ENCODE measurements at places on chromosomes 12 and 14.
A peak's percentile ranks its signal among the peaks of the same experiment; 100 is the strongest.

DNA sequence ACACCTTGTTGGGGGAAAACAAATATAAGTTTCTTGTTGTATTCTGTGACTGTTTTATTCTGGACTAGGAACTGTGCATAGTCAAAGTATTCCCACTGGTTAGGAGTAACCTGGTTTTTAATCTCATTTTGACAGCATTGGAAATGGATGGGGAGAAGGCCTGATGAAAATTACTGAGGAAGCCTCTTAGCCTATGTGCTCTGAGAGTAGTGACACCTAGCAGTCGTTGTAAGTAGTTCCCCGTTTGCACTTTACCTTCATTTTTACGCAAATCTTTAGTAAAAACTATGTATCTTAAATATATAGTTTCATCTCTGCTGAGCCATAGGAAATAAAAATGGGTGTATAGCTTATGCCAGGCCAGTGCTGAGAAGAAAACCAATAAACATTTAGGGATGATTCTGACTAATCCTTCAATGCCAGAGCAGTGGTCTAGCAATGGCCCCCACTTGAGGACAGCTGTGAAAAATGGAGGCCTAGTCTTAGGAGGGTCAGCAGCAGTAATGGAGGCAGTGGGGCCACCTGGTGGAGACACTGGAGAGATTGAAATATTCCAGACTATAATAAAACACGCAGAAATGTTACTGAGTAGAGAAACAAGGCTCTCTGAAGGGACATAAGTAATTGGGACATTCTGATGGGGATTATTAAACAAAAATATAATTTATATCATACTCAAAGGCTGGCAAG, 133.2 kb upstream of the NOVA1 start:
- no peak for DNase-seq

- DNase-seq: no peak
Observed at GRCh38 chr14:62694075-62694474, 351.2 kb downstream of the KCNH5 start.

- DNase-seq: no peak
Observed at GRCh38 chr12:112557951-112558630, 139.3 kb downstream of the PTPN11 start.

- no peak for DNase-seq
Observed at GRCh38 chr12:67925077-67925476, 64.2 kb upstream of the IFNG-AS1 start.

DNA sequence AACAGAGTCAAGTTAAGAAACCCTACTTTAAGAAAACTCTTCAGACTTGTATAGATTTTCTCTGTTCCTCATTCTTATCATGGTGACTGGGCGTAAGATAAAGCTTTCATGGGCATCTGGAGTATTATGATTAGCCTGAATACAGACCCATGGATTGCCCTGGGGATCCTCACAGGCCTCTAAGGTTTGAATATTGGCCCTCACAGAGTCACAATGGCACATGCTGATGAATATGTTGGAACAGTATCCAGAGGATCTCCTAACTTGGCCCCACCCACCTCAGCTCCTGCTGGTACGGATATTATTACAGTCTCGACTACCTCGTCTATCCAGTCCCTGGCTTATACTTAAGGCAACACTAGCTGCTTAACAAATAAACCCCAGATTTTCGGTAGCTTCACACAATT, 8.1 kb downstream of the OSBPL8 start:
- no peak for DNase-seq

DNA sequence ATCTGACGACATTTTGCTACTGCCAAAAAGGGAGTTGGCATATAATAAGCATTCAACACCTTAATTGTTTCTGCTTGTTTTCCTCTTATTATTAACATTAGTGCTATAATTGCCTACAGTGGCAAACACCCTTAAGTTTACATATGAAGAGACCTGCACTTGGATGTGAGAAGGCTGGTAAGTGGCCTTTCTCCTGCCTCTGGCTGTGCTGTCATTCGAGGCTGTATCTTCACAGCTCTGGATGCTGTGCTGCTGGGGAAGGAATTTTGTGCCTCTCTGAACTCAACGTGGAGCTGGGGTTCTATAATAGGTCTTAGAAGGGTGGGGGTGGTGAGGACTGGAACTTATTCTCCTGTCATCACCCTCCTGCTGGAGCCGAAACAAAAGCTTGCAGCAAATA, 385.9 kb downstream of the EMP1 start:
- DNase-seq: no peak

GRCh38 chr14:103576371-103577024, 13.7 kb downstream of the COA8 start:
- peak; percentile 99 for DNase-seq

GRCh38 chr12:119735079-119735478, 67.1 kb downstream of the PRKAB1 start:
- no peak for DNase-seq

DNA sequence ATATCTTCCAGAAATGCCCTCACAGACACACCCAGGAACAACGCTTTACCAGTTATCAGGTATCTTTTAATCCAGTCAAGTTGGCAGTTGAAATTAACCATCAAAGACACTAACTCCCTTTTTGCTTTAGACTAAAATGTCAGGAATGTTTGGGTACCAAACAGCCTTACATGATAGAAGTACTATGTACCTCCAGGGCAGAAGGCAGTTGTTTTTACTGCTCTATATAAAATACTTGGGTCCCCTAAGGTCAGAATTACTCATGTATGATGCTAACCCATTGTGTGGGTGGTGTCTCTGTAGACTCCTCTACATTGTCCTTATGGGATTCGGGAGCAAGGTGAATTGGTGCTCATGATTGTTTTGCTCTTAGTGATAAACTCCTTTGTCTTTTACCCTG, 492.5 kb upstream of the FLRT2 start:
- no peak for DNase-seq

- DNase-seq: no peak
Observed at GRCh38 chr14:34592623-34593022, 37.3 kb downstream of the SNX6 start.

- peak; percentile 26 for DNase-seq
Observed at GRCh38 chr14:93005135-93005813, 82.3 kb downstream of the CHGA start.

- no peak for DNase-seq
Observed at GRCh38 chr12:70640901-70641300, 3.7 kb upstream of the PTPRB start.

DNA sequence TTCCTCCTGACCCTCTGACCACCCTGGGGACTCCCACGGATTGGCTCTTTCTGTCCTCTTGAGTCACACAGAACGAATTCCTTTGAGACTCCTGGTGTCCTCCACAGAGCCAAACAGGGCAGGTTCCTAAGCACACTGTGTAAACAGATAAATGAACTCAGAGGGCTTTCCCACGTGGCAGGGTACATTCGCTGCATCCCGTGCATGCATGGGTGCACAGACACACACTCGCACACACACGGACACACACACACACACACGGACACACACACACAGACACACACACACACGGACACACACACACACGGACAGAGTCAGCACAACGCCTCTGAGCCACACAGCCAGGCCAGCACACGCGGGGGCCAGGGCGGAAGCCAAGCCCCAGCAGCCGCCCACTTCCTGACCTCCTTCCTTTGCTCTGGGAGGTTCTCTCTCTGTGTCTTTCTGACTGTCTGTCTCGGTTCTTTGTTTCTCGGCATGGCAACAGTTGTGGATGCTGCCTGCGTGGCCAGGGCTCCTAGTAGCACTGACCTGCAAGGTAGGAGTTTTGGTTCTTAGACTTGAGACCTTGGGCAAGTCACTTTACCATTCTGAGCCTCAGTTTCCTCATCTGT, 706 bp downstream of the CRACR2A start:
- DNase-seq: no peak

DNA sequence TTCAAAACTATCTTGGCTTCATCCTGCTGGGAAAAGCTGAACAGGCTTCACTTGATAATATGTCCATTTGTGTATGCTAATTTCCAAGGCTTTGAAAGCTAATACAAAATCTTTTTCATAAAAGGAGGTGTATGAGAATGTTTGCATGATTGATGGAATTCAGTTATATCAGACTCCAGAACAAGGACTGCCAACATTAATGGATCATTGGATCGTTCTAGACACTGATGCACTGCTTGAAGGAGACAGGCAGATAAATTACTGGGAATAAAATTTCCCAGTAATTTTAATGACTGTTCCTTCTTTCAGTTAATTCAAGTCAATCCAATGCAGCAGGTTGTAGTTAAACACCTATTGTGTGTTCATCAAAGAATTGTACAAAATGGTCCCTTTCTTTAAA, 466 bp downstream of the GPRC5D start:
- no peak for DNase-seq

DNA sequence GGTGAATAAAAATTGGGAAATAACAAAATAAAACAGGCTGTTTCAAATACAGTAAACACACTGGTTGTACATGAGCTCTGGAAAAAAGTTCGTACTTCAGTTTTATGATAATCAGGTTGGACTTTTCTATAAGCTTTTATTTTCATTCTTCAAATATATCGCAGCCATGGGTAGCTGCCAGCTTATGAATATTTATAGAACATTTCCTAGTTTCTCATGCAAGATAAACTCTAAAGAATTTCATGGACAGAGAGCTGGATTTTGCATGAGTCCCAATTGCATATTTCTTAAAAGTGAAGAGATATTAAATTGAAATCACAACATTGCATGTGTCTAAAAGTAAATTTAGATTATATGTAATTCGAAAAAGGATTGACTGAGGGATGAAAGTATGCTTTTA, 827.6 kb downstream of the SLC6A15 start:
- peak; percentile 84 for DNase-seq

DNA sequence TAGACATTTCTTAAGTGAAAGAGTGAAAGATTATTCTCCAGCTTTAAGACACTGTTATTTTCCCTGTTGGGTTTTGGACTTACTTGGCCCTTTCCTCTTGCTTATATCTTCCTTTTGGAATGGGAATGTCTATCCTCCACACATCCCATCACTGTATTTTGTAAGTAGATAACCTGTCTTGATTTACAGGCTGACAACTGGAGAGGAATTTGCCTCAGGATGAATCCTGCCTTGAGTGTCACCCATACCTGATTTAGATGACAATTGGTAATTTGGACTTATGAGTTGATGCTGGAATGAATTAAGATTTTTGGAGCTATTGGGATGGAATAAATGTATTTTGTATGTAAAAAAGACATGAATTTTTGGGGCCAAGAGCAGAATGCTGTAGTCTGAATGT, 74.2 kb upstream of the KICS2 start:
- DNase-seq: no peak

DNA sequence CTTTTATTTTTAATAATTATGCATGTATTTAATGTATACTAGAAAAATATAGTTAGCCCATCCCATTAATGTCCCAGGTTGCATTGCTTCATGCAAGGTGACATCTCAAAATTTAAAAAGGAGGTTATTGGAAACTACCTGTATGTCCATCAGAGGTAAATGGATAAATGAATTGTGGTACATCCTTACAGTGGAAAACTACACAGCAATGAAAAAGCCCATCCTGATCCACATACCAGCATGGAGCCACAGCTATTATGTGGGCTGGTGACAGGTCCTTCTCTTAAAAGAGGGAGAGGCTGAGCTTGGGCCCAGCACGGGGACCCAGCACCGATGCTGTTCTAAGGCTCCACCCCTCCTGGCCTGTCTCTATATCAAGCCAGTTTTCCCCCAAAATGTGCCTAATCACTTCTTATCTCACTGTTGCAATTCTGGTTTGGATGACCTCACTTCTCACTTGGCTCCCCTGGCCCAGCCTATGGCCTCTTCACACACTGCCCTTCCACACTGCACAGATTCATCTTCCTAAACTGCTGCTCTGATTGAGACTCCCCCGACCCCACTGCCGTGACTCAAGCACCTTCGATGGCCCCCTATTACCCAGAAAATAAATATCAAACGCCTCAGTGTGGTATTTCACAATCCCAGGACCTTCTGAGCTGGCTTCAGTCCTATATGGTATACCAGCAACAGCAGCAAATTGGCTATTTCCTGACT, 97.1 kb upstream of the NCOR2 start:
- no peak for DNase-seq

DNA sequence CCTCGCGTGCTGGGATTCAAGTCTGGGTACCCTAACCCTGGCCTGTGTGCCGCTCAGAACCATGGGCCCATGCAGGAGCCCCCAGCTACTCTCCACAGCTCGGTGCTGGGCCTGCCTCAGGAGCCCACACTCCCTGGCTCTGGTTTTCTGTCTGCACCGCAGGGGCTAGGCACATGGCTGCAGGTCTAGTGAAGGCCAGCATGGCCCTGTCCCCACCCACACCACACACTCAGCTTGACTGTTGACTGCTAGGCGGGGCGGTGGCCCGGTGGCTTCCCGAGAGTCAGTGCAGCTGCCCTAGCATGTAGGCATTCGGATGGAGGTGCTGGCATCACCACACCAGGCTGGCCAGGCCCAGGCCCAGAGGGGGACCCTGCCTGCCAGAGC, 7.9 kb downstream of the INF2 start:
- DNase-seq: no peak

- DNase-seq: no peak
Observed at GRCh38 chr12:4589941-4590340, 27.9 kb downstream of the DYRK4 start.

GRCh38 chr14:58832095-58832521, 194.3 kb downstream of the DACT1 start:
- DNase-seq: peak; percentile 70

GRCh38 chr12:123335490-123335889, 29.2 kb downstream of the SBNO1 start:
- DNase-seq: no peak

GRCh38 chr14:65828396-65828795, 415.9 kb downstream of the FUT8 start:
- DNase-seq: no peak

DNA sequence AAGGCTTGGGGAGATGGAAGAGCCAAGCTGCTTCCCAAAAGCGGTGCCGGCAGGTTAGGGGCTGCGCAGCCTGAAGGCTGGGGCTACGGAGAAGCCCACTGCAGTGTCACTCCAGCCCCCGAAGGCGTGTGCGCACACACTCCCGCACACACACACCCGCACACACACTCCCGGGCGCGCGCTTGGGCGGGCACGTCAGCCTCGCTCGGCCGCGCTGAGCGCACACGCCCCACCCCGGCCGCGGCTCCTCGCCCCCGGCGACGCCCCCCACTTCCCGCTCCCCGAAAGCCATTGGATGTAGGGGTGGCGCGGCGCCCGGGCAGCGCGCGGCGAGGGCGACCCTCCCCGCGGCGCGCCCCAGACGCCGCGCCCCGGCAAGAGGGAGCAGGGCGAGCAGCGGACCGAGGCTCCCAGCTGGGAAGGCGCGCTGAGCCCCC, at the start of gene KCNK10:
Gene KCNK10 (minus strand): TSS at position 184 of the 437 bp plus-strand sequence. CDS start 471 bp downstream, outside the sequence.
- no peak for DNase-seq

- no peak for DNase-seq
Observed at GRCh38 chr14:104739546-104740516, 13.1 kb upstream of the SIVA1 start.
